ENCODE measurements at places on chromosomes 6 and 20. TPM values are rescaled to one million over a fixed set of nuclear protein-coding genes. Genes with fewer than 3 reads are reported as not detected.

Gene GCNT2
- 3.1 TPM for total RNA-seq

Gene EPPIN
- total RNA-seq: not detected

Gene RSPH4A
- 0.44 TPM for total RNA-seq

Gene DDO
- not detected for total RNA-seq

Gene TFAP2C
- total RNA-seq: not detected

Gene PNPLA1
- total RNA-seq: 0.42 TPM

Gene MYLIP
- total RNA-seq: 19.9 TPM

DNA sequence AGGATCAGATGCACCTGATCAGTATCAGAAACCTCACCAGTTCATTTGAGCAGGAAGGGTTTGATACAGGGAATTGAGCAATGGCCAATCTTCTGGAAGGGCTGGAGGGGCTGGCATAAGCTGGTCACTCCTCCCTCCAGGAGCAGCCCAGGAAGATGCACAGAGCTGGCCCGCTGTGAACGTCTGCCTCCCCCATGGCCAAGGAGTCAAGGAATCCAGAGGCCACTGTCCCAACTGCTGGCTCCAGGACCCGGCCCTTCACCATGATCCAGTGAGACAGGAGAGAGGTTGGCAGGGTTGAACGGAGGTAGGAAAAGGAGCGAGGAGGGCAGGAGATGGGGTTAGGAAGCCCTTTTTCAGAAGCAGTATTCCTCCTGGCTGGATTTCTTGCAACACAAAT lies 113.9 kb upstream of the CST7 start:
- DNase-seq: no peak

DNA sequence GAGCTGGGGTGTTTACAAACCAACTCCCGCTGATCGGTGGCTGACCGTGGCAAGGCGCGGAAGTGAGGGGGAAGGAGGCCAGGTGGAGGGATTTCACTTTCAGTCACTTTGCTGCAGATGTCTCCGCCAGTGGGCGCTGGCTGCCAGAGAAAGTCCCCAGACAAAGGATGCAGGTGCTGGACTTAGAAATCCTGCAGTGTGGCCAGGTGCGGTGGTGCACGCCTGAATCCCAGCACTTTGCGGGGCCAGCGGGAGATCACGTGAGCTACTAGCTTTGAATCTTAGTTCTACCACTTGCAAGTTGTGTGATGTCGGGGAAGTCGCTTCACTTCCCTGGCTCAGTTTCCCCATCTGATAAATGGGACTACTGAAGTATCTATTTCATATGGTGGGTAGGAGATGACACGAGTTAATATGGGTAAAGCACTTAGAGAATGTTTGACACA lies 180.4 kb downstream of the ZNF217 start:
- no peak for DNase-seq

DNA sequence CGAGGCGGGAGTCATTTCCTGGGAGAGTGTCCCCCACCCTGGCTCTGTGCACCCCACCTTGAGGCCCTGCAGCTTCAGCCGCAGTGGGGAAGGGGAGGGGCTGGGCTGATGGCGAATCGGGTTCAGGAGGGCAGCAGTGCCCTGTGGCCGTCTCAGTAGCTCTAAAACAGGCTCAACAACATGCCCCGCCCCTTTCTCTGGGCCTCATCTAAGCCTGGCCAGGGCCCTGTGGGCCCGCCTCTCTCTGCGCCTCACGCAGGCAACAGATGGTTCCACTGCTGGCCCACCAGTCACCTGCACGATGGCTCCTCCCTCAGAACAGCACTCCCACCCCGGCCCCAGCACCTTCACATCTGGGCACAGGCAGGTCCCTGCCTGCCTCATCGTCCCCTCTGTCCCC lies 30.2 kb downstream of the CHRNA4 start:
- DNase-seq: no peak

GRCh38 chr6:71333697-71334096 lies 45.1 kb downstream of the OGFRL1 start:
- no peak for DNase-seq

- DNase-seq: no peak
Observed at GRCh38 chr6:158934157-158934556, 65.8 kb downstream of the RSPH3 start.

GRCh38 chr6:31438222-31438621 lies 34.8 kb downstream of the MICA start:
- no peak for DNase-seq

DNA sequence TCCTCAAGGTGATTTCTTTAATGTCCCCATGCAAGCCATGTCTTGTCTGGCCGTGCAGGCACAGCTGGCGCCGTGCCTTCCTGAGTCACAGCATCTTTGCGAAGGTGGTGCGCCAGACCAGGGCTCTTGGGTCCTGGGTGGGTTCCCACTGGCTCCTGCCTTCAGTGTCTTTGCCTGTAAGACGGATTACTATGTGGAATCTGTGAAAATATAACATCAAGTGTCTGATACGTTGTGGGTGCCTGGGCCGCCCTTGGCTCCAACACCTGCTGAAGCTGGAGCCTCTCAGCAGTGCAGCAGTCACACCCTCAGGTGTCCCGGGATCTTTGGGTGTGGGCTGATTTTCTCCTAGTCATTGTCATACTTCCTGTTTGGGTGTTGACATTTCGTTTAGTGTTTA lies 3.2 kb downstream of the OSBPL2 start:
- no peak for DNase-seq

DNA sequence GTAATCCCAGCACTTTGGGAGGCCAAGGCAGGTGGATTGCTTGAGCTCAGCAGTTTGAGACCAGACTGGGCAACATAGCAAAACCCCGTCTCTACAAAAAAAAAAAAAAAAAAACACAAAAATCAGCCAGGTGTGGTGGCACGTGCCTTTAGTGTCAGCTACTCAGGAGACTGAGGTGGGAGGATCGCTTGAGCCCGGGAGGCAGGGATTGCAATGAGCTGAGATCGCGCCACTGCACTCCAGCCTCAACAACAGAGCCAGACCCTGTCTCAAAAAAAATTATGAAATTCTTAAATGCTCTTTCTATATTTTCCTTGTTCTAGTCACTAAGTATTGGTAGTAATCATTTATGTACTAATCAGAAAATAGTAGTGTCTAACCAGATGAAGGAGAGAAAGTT lies 30.6 kb downstream of the SYTL3 start:
- no peak for DNase-seq

DNA sequence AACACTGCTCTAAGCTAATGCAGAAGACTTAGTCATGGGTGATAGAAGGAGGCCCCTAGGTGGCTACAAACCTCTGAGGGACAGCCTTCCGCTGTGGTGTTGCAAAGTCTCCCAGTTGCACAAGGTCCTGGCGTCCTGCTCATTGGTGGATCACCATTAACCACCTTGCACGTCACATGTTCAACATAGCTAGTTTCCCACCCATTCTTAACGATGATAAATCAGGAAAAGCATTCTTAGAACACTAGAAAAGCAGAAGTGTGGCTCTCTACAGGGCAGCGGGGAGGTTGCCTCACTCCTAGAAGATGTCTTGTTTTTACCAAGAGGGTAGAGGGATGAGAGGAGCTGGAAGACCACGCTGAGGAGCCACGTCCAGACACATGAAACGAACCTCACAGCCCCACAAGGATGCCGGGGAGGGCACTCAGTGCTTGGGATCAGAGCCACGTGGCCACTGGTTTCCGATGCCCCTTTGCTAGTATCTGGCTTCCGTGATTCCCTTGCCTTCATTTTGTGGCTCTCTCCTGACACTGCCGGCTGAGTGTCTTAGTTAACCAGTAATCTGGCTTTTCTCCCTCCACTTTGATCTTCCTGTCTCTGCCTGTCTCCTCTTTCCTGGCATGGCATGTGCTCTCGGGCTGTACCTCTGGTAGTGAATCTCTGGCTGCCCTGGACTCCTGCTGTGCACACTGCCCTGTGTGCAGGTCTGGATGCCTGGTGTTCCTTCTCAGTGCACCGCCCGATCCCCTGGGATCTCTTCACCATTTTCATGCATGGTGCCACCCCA lies 91.4 kb upstream of the NEDD9 start:
- DNase-seq: no peak

DNA sequence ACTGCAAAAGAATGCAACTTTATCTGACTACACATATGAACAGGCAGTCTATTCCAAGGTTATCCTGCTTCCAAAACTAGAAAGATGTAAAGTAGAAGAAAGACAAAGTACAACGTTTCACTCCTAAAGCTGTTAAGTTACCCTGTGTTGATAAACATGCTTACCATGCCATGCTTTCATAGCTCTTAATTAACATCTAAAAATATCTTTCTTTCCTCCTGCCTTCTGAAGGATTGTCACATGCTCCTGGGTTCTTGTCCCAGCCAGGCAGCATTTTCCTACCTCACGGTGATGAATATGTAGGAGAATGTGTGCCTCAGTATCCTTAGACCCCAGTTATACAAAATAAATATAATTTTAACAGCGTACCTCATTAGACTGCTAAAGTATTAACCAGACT lies 344.6 kb downstream of the SYNE1 start:
- DNase-seq: no peak

DNA sequence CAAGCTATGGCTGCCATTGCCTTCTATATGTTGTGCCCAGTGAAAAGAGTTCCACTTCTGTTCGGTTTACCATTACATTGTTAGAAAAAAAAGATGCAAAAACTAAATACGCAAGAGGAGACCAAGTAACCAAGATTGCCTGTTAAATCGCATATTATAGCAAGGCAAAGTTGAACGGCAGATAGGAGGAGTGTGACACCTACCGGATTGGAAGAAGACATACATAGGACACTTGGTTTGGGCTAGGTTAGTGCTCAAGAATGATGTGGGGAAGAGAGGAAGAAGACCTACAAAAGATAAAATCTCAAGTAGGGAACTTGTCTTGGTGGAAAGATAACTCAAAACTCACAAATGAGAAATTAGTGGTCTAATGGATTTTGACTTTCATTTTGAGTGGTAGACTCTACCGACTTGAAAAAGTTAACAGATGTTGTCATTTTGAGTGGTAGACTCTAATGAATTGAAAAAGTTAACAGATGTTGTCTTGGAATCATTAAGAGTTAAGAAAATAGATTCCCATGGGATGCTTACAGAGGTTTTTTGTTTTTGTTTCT lies 95.5 kb downstream of the F13A1 start:
- no peak for DNase-seq
